ENCODE measurements at places on chromosomes 4 and X.
A peak's percentile ranks its signal among the peaks of the same experiment; 100 is the strongest.

DNA sequence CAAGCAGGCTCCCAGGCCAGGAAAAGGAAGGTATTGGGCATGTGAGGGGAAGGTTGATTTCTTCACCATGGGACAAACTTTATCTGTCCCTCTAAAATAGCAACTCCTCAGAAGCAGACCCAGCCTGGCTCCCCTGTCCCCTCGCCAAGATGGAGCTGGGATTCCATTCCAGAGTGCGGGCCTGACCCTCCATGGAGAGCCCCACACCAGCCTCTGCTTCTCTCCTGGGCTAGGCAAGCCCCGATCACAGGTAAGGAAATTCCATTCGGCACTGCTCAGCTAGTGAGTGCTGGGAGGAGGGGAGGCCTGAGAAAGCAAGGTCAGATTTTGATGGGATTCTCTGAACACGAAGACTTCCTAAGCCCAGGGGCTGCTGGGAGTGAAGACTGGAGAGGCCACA is 98.4 kb downstream of the EFNB1 start:
- DNase-seq = no peak

DNA sequence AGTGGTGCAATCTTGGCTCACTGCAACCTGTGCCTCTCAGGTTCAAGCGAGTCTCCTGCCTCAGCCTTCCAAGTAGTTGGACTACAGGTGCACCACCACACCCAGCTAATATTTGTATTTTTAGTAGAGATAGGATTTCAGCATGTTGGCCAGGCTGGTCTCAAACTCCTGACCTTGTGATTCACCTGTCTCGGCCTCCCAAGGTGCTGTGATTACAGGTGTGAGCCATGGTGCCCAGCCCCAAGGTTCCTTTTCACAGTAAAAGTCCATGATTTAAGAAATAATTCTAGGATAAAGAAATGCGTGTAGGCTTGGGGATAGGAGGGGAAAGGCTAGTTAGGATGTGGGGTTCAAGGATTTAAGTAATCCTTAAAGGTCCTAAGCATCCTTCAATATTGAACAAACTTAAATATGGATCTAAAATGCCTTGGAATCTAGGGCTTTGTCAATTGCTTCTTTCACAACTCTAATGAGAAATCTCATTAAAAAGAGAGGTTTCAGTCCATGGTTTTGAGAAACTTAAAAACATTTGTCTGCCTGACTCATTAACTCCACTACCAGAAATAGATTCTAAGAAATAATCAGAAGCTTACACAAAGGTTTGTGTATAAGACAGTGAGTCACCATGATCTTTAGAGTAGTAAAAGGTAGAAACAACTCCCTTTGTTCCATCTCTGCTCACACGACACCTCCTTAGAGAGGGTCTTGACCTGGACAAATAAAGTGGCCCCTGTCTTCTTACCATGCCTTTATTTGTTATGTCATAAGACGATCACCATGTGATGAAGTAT is 203.2 kb downstream of the PTTG2 start:
- no peak for DNase-seq

DNA sequence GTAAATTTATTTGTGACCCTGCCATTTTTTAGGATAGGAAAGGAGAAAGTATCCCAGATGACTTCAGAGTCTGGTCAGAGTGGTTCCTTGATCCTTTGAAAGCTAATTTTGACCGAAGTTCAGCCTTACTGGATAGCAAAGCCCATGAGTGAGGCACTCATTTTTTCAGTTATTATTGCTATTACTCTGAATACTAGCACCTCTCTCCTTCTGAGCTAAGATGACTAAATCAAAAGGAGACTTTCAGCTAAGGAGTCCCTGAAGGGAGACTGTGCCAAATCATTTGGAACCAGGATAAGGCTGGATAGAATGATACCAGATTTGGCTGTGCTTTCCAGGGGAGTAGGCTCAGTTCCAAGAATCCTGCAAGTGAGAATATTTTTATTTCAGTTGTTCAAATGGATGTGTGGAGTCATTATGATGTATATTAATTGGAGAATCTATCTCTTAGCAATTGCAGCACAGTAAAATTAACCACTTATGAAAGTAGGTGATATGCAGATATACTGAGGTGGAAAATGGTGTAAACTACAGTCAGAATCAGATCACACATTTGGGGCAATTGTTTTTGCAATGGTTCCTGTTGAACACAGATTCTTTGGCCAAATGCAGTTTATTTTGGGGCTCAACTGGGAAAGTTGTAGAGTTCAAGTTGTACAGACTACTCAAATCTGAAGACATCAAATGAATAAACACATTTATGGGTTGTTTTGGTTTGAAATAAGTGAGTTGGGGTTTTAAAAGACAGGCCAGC is 1.2 kb downstream of the P2RY10 start:
- no peak for DNase-seq

DNA sequence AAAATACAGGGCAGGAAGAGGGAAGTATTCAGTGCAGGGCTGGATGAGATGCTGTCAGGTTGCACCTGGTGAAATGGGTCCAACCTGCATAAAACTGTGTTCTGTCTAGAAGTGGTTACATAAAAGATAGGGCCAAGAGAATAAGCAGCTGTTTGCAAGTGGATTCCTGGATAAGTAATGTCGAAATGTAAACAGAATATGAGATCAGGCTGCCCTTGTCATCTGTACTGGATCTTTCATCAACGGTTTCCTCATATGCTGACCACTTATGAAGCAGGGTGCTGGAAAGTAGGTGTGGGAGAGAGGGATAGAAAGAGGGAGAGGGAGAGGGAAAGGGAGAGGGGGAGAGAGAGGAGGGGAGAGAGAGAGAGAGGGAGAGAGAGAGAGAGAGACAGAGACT is 349.8 kb upstream of the CPEB2 start:
- DNase-seq = no peak

- no peak for DNase-seq
These were observed 212.5 kb downstream of the PRDM5 start for GRCh38 chr4:120709991-120710390.

GRCh38 chr4:70994069-70994366 is 569 bp downstream of the DCK start:
- peak; percentile 60 for DNase-seq

GRCh38 chrX:72100824-72101351 is 30.8 kb downstream of the RTL5 start:
- peak; percentile 95 for DNase-seq

DNA sequence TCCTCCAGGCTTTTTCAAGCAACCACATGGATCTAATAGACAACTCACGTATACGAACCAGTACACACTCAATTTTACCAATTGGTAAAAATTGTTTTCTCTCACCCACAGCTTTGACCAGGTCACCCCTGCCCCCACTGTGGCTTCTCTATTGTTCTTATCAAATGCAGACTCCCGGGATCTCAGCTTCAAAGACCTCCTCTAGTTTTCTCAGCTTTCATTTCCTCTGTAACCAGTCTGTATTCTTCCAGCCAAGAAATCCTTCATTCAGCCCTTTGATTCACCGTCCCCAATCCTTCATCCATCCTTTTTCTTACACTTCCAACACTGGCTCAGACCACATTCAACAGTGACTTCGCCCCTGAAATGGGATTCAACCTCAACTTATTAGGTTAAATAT is 120.7 kb downstream of the CORIN start:
- no peak for DNase-seq

GRCh38 chr4:169158861-169159260 is 111.9 kb downstream of the SH3RF1 start:
- DNase-seq = no peak

DNA sequence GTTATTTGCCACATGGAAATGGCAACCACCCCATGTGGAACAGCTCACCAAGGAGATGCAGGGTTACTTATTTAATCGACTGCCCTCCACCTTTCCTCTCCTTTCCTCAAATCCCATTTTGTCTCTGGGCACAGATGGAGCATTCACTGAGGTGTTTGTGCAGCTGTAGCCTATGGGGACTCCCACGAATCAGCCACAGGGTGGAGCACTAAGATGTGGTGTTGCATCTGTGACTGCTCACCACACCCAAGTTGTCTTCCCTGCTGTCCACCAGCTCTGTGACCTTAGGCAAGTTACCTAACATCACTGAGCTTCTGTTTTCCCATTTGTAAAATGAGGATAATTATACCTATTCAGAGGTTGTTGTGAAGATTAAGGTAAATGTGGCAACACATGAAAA is 252.4 kb upstream of the CPEB2 start:
- DNase-seq = peak; percentile 31

DNA sequence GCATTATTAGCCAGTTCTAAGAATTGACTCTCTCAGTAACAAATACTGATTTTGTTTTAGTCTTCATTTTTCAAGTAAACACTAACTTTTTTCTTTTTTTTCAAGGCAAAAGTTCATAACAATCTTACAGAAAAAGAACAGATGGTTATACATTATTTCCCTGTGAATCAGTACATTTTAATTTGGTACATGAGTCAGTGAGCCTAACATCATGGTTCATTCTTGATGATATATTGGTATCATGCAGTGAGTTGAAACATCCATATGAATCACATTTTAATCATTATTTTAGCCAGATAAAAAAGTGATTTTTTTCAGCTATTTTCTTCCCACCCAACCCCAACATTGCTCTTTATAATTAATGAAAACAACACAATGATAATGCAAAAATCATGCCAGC is 184.3 kb upstream of the TACR3 start:
- DNase-seq = no peak

- DNase-seq = no peak
These were observed 483.8 kb downstream of the AFF2 start for GRCh38 chrX:148984238-148984637.

DNA sequence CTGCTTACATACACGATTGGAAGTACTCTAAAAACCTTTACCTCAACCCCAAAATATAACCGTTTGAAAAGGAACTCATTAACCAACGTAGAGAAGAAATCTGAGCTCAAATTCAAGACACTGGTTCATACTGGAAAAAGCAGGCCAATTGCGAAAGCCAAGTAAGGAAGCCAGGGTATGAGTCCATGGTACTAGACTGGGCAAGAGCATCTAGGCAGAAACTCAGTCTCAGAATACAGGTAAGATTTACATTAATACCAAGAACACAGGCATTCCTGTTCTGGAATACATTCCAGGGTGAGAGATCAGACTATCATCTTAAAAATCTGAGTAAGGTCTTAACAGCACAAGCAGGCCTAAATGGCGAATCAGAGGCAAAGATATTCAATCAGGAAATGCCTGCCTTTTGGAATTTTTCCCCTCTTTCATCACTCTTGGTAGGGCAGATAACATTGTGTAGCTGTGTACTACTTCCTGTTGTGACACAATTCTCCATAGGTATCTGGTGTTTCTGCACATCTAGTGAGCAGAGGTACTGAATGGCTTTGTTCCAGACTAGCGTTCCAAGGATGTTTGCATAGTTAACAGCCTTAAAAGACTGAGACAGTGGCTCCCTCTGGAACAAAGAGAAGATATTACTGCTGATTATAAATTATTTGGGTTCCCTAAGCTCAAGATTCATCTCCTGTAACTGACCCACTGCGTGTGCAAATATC is 311.3 kb downstream of the PCDH19 start:
- no peak for DNase-seq

GRCh38 chrX:49001521-49002090 is 458 bp downstream of the GRIPAP1 start:
- DNase-seq = peak; percentile 76

- no peak for DNase-seq
These were observed 33.0 kb downstream of the ABLIM2 start for GRCh38 chr4:8125526-8126056.

DNA sequence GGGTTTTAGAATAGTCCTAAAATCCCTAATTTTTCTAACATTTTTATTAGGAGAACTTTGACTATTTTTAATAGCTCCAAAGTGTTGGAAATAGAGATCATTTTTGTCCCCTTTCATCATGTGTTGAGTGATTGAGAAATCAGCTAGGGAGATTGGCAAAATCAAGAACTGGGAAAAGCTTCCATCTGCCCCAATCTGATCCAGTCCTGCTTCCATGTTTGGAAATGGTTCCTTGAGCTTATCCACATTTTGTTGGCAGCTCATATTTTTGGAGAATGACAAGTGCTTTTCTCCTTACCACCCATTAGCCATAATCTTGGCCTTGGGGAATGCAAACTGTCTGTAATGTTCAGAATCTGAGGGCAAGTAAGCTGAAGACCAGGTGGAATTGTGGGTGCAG is 73.9 kb downstream of the SYNPO2 start:
- no peak for DNase-seq

- DNase-seq = no peak
These were observed 1830.0 kb upstream of the IGFBP7 start for GRCh38 chr4:58940167-58940566.

All from NB4 (cell line).